ENCODE measurements at places on chromosomes 4 and X.

DNA sequence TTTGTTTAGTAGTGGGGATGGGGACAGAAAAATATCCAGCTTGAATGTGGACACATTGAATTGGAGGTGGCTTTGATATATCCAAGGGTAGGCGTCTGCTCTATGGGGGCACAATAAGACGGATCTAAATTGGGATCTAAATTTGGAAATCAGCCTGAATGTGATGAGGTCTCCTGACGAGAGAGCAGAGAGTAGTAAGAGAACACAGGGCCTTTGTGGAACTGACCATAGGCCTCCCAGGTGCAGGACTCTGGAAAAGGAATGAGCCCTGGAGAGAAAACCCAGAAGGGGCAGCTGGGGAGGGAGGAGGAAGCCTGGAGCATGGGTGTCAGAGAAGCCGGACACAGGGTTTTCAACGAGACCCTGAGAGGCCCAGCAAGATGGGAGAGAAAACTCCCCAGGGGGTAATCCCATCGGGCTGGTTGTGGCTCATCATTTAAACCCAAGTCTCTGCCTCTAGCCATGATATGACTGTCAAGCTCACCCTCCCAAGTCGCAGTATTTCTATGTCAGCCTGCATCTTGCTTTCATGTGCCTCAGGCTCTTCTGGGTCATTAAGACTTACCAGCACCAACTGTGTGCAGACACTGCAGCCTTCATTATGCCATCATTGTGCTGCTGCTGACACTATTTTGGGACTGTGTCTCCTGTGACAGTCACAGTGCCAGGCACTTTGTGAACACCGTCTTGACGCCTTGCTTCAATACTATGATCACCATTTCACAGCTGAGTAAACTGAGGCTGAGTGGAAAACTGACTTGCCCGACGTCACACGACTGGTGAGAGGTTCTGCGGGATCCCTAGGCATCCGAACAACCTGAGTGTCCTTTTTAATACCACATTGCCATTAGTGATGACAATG lies 57.1 kb downstream of the ANAPC4 start:
- DNase-seq, result no peak

- DNase-seq, result no peak
Measured at GRCh38 chr4:72665171-72665968, 96.3 kb upstream of the ADAMTS3 start.

- DNase-seq, result no peak
Measured at GRCh38 chr4:122665161-122665929, 44.5 kb upstream of the IL21 start.

DNA sequence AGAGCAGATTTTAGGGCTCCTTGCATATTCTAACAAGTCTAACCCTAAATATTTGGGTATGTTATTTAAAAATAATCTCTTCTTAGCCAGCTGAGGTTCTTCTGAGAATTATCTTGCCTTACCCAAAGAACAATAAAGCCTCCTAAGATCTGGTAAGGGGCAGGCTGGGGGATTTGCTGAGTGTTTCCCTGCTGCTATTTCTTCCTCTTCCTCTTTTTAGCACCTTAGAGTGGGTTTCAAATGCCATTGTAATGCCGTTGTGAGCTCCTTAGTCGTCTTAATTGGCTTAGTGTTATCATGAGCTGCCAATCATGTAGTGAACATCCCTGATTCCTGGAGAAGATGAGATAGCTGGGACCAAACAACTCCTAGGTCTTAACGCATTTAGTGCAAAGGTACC lies 15.4 kb downstream of the STOX2 start:
- DNase-seq, result no peak

DNA sequence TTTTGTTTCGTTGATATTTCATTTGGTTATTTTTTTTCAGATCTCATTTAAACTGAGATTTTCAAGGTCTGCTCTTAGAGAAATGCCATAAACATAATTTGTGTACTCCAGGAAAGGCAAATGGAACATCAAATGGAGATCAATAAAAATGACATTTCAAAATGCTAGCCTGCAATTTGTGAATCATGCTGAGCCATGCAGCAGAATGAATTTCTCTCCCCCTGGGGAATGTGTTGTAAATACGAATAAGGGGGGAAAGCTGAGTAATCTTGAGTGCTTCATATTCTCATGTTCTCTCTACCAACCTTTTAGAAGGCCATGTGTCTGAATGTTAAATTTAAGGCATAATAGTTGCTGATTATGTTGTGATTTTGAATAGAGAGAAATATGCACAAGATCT lies 7.8 kb downstream of the ZCCHC4 start:
- no peak for DNase-seq

- no peak for DNase-seq
Measured at GRCh38 chrX:41122664-41123257, 37.5 kb downstream of the USP9X start.

GRCh38 chr4:110489901-110490508 lies 14.1 kb downstream of the ENPEP start:
- no peak for DNase-seq

DNA sequence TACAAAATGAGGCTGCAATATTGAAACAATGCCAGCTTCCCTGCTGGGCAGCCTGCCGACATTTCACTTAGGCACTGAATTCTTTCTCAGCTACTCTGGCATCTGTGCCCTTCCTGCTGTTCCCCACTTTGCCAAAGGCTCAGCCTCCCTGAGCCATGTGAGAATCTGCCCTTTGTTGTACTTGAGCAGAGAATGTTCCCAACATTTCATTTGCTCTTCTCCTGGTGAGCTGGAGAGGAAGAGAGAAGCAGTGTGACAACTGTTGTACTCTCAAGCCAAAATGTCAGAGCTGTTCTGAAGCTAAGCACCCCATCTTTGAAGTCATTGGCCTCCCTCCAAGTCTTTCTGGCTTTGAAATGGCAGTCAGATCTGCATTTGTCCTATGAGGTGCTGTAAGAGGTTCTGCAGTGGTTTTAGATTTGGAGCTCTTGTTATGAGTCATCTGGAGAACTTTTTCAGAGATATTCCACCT lies 32.5 kb downstream of the LANCL3 start:
- DNase-seq, result no peak

Data from bone marrow (tissue), 2 donors.